Glutamatergic neuron (in vitro differentiated cells): ENCODE measurements at places on chromosomes 3 and 15. TPM values are rescaled to one million over a fixed set of nuclear protein-coding genes. Genes with fewer than 3 reads are reported as not detected.
A peak's percentile ranks its signal among the peaks of the same experiment; 100 is the strongest.

DNA sequence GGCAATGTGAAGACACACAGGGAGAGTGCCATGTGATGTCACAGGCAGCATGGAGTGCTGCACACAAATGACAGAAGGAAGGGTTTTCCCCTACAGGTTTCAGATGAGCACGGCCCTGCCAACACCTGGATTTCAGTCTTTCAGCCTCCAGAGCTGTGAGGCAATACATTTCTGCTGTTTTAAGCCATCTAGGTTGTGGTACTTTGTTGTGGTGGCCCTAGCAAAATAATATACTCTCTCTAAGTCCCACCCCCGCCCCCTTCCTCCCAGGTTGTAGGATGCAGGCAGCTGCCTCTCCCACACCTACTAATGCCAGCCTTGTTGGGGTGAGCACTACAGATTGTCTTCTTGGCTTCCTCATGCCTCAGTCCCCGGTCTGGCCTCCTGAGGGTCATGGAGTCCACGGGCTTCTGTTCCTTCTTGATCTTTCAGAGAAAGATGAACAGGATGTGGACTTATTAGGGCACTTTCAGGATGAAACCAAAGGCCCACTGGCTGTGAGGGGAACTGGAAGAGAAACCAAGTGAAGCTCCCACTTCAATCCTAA is 180.0 kb downstream of the CD47 start:
- no peaks in the 10 kb centered on the region for H3K27me3 ChIP-seq
- no peaks in the 10 kb centered on the region for H3K4me1 ChIP-seq
- no peak overlapping the region for H3K4me3 ChIP-seq
- no peak overlapping the region for H3K27ac ChIP-seq

DNA sequence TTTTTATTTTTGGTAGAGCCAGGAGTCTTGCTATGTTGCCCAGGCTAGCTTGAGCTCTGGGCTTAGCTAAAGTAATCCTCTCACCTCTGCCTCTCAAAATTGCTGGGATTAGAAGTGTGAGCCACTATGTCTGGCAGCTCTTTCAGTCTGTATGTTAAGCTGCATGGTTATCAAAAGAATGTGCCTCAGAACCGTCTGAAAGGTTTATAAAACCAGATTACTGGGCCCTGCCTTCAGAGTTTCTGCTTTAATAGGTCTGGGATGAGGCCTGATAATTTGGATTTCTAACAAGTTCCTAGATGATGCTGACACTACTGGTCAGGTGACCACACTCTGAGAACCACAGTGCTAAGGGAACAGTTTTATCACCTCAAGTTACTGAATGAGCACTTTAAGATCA is 34.6 kb downstream of the SENP5 start:
- DNase-seq = no peak
- H3K36me3 ChIP-seq = no peaks in the 10 kb centered on the region
- H3K4me3 ChIP-seq = no peak overlapping the region
- no peaks in the 10 kb centered on the region for H3K27me3 ChIP-seq

DNA sequence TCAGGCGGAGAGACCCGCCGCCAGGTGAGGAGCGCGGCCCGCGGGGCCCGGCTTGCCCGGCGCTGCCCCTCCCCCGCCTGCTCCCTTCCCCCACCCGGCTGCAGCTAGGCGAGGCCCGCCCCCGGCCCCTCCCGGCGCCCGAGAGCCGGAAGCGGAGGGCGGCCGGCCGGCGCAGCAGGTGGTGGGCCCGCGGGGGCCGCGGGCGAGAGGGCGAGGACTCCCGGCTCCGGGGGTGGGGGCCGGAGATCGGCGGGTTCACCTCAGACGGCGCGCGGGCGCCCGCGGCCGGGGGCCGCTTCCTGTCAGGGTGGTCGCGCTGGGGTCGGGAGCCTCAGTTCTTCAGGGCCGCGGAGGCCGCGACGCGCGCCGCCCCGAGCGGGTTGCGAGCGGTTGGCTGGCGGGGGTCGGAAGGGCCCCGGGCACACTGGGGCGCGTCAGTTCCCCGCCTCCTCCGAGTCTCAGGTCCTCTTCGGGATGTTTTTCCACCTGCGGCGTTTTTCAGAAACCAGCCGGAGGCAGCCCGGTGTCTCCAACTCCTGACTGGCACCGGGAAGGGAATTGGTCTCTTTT is 395 bp downstream of the ZFAND6 start:
- H3K36me3 ChIP-seq = no peaks in the 10 kb centered on the region
- H3K27me3 ChIP-seq = peaks cover 2% of the 10 kb centered on the region
- H3K4me3 ChIP-seq = peak overlapping the region; percentile 91
- peaks cover 10% of the 10 kb centered on the region for H3K4me1 ChIP-seq
- peak; percentile 76 for DNase-seq
- no peak overlapping the region for H3K27ac ChIP-seq

DNA sequence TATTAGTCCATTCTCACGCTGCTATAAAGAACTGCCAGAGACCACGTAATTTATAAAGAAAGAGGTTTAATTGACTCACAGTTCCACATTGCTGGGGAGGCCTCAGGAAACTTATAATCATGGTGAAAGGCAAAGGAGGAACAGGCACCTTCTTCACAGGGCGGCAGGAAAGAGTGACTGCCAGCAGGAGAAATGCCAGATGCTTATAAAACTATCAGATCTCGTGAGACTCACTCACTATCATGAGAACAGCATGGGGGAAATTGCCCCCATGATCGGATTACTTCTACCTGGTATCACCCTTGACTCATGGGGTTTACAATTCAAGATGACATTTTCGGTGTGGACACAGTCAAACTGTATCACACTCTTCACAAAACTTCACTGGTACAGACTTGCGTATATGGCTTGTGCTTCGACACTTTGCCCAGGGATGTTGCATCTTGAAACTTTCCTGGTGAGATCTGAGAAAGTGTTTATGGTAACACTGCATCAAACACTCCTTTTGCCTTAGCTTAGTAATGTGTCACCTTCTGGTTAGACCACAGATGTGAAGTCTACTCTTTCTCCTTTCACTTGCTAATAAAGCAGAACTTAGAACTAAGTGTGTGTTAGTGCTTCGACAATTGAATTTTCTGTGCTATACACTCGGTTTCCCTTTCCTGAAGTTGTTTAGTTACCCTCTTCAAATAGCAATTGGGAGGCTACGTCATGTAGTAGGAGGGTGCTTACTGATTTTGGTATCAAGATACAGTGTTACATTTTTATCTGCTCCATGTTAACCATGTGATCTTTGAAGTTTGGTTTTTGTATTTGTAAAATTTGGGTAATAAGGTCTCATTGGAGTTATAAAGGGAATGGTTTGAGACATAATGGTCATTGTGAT is 185.7 kb downstream of the LPP start:
- no peaks in the 10 kb centered on the region for H3K4me1 ChIP-seq
- no peak for DNase-seq
- no peak overlapping the region for H3K4me3 ChIP-seq
- no peaks in the 10 kb centered on the region for H3K36me3 ChIP-seq
- no peaks in the 10 kb centered on the region for H3K27me3 ChIP-seq
- no peak overlapping the region for H3K27ac ChIP-seq

GRCh38 chr3:63523100-63523499 is 129.4 kb upstream of the SNTN start:
- H3K4me1 ChIP-seq = peaks cover 3% of the 10 kb centered on the region
- no peaks in the 10 kb centered on the region for H3K27me3 ChIP-seq

GPR149 gene
- 0.25 TPM for total RNA-seq

GRCh38 chr15:52196891-52197290 is 5.7 kb upstream of the GNB5 start:
- no peaks in the 10 kb centered on the region for H3K27me3 ChIP-seq
- no peaks in the 10 kb centered on the region for H3K4me1 ChIP-seq
- no peak overlapping the region for H3K4me3 ChIP-seq
- no peaks in the 10 kb centered on the region for H3K36me3 ChIP-seq
- DNase-seq = no peak

GADL1 gene
- total RNA-seq = not detected

NRG4 gene
- not detected for total RNA-seq

DNA sequence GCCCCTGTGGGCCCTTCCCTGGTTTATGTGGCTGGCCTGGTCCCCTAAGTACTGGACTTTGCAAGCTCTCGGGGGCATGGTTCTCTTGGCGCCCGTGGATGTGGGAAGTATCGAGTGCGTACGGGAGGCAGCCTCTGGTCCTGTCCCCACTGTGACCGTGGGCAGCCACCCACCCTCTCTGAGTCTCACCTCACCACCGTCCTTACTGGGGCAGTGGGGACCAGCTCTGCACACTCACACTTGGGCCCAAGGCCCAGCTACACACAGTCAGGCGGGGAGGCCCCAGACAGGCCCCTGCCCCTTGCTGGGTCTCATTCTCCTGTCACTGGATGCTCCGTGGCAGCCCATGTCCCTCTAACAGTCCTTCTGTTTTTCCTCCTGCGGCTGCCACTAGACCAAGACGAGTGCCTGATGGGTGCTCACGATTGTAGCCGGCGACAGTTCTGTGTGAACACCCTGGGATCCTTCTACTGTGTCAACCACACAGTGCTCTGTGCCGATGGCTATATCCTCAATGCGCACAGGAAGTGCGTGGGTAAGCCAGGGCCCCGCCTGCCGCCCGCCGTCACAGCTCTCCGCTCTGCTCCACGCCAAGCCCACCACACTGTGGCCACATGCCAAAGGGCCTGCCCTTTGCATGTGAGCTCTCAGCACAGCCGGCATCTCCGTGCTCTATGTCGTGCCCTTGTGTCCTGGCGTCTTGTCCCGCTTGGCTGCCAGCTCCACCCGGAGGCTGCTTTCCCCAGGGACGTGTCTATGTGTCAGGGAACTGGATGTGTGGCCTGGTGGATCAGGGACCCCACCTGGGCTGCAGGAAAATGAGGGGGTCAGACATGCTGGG is 72.7 kb downstream of the FBLN2 start:
- H3K4me3 ChIP-seq = no peak overlapping the region
- no peaks in the 10 kb centered on the region for H3K4me1 ChIP-seq
- H3K36me3 ChIP-seq = peaks cover 5% of the 10 kb centered on the region

DNA sequence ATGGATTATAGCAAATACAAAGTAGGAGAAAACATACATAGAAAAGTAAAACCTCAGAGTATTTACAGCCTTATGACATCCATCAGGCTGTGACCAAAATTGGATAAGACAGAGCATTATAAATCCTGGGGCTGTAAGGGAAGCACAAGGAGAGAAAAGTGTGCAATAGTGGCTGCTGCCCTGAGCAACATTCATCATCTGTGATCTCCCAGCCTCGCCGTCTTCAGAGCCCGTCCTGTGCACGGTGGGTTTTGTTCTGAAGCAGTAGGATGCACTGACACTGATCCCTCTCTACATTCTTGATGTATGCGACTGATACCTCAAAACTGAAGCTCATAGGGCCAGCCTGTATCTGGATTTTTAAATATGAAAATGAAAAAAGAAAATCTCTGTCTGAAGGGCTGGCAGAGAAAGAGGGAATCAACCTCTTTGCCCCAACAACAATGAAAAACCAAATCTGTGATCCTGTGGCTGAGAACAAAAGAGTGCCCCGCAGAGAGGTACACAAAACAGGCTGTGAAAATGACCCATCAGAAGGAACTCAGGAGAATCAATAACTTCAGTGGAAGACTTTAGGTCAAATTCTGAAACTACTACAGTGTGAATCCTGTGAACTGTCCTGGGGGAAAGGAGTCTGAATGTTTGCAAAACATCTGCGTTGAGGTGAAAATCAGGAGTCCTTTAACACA is 8.2 kb upstream of the RTP4 start:
- H3K4me3 ChIP-seq = no peak overlapping the region
- no peaks in the 10 kb centered on the region for H3K27me3 ChIP-seq
- H3K27ac ChIP-seq = no peak overlapping the region
- no peak for DNase-seq
- peaks cover 2% of the 10 kb centered on the region for H3K4me1 ChIP-seq
- no peaks in the 10 kb centered on the region for H3K36me3 ChIP-seq

CPA3 gene
- total RNA-seq = not detected

- H3K27me3 ChIP-seq = peaks cover 9% of the 10 kb centered on the region
- no peak for DNase-seq
- no peak overlapping the region for H3K27ac ChIP-seq
- H3K4me1 ChIP-seq = no peaks in the 10 kb centered on the region
- no peaks in the 10 kb centered on the region for H3K36me3 ChIP-seq
Observed at GRCh38 chr3:196144383-196145105, 62.7 kb upstream of the TFRC start.

TUSC7 gene
- not detected for total RNA-seq

- DNase-seq = no peak
- no peaks in the 10 kb centered on the region for H3K4me1 ChIP-seq
- no peak overlapping the region for H3K4me3 ChIP-seq
- peaks cover 7% of the 10 kb centered on the region for H3K36me3 ChIP-seq
- H3K27me3 ChIP-seq = peaks cover 3% of the 10 kb centered on the region
Observed at GRCh38 chr3:61417352-61417751, 144.0 kb upstream of the PTPRG start.

- no peak overlapping the region for H3K4me3 ChIP-seq
- H3K27me3 ChIP-seq = no peaks in the 10 kb centered on the region
- H3K4me1 ChIP-seq = no peaks in the 10 kb centered on the region
Observed at GRCh38 chr3:70775257-70775656, 462.8 kb upstream of the MDFIC2 start.

BCHE gene
- total RNA-seq = 4.0 TPM

PLSCR2 gene
- not detected for total RNA-seq

NR1I2 gene
- total RNA-seq = not detected

DNA sequence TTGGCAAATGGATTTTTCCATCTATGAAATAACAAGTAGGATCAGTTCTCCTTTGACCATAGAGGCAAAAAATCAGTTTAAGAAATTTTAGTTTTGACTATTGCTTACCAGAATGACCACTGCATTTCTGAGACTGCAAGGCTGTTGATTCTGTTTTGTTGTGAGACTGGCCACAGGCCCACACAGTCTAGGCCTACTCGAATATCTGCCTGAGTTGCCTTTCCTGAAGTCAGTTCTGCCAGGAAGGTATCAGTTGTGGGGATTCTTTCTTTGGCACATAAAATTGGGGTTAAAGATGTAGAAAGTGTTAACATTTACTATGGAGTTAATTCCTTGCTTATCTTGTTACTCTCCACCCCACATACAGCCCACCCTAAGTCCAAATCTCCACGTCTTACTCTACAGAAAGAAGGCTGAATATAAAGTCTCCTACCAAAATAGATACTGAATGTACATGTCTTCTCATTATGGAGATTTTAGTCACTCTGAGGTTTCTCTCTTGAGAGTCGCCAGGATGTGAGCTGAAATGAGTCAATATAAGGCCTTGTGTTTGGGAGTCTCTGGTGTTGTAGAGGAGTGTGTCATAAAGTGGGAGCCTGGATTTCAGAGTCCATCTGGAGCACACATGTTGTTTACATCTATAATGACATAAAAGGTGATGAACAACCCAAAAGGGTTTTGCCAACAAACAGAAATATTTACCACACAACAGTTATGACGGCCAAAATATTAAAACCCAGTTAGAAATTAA is 45.0 kb upstream of the WWTR1 start:
- no peak overlapping the region for H3K4me3 ChIP-seq
- H3K36me3 ChIP-seq = peaks cover 16% of the 10 kb centered on the region
- H3K4me1 ChIP-seq = peaks cover 24% of the 10 kb centered on the region
- peaks cover 5% of the 10 kb centered on the region for H3K27me3 ChIP-seq

FOXB1 gene
- not detected for total RNA-seq

GRCh38 chr15:63473749-63473998 is 30.7 kb upstream of the USP3 start:
- no peaks in the 10 kb centered on the region for H3K36me3 ChIP-seq
- no peak overlapping the region for H3K4me3 ChIP-seq
- no peak for DNase-seq
- H3K27ac ChIP-seq = no peak overlapping the region
- peaks cover 4% of the 10 kb centered on the region for H3K4me1 ChIP-seq
